ENCODE measurements at places on chromosomes 2 and 18. TPM values are rescaled to one million over a fixed set of nuclear protein-coding genes. Genes with fewer than 3 reads are reported as not detected.
A peak's percentile ranks its signal among the peaks of the same experiment; 100 is the strongest.

DNA sequence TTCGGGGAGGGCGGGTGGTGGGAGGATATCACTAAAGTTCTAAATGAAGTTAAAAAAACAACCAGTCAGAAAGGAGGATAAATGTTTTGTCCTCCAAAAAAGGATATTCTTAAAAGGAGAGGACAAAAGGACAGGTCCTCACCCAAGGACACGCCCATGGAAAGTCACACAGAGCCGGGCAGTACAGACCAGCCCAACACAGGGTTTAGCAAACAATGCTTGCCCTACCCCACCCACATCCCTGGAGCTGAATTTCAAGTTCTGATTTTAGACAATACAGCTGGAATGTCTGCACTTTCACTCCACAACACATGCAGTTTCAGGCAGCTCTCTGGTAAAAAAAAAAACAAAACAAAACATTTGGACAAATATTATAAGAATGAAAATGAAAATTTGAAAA lies 67.9 kb downstream of the SLC9A4 start:
- no peak for DNase-seq

The GNLY gene
- total RNA-seq: not detected

GRCh38 chr2:120226316-120226715 lies 3.1 kb upstream of the TMEM185B start:
- no peak for DNase-seq

The EPHA4 gene
- total RNA-seq: 51.2 TPM

DNA sequence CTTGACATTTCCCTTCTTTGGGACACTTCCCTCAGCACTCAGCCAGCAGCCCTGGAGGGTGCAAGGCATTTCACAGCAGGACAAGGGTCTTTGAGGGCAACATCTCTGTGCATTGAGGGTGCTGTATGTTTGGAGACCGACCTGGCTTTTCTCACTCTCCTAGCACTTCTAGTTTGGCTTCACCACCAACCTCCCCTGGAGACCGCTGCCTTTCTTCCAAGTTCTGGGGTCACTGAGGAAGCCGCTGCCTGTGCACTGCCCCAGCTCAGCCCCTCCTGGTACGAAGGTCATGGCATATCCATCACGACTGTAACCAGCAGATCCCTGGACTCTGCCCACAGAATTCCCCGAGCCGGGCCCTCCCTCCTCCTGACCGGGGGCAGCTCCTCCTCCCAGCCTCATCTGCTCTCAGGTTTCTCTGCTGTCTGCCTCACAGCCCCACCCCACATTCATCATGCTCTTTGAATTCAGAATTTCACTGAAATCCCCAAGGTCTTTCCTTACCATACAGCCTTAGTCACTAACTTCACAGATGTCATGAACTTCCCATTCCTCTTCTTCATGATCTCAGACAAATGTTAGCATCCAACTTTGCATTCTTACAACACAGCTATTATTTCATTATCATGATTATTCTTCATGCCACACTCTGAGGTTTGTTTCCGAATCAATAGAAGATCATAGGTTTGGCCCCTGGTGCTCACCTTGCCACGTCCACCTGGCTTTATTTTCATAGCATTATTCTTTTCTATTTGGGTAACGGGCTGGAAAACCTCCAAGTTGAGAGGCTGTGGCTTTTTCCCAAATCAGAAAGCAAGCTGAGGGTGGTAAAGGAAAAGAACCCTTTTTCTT lies 113.0 kb upstream of the COPS8 start:
- DNase-seq: peak; percentile 87

The TMEM247 gene
- not detected for total RNA-seq

The UGT1A8 gene
- not detected for total RNA-seq

GRCh38 chr2:95234286-95234785 lies 27.0 kb downstream of the ZNF892 start:
- DNase-seq: no peak

The ERICH2 gene
- total RNA-seq: 0.79 TPM

GRCh38 chr2:70513738-70514137 lies 39.9 kb downstream of the TGFA start:
- DNase-seq: peak; percentile 4

The CLK1 gene
- 215 TPM for total RNA-seq

GRCh38 chr2:136001131-136001530 lies 15.7 kb upstream of the DARS1 start:
- DNase-seq: no peak

The RGPD8 gene
- total RNA-seq: 26.2 TPM

The ZBTB7C gene
- total RNA-seq: 6.3 TPM

DNA sequence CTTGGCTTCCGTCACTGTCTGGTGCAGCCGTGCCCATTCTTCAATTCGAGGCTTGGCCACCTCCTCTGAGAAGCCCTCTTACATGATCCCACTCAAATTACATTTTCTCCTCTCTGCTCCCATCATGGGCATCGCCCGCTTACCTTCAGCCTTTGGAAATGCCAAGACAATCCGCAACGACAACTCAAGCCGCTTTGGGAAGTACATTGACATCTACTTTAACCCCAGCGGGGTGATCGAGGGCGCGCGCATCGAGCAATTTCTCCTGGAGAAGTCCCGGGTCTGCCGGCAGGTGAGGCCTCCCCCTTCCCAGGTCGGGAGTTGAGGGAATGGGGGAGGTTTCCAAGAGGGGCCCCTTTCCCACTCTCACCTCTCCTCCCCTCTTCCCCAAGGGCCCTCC lies 38.3 kb downstream of the MYO7B start:
- DNase-seq: no peak

The LYG2 gene
- 16.5 TPM for total RNA-seq

The CACNB4 gene
- 16.3 TPM for total RNA-seq

GRCh38 chr18:24293254-24293653 lies 104.4 kb downstream of the OSBPL1A start:
- no peak for DNase-seq

The CNOT9 gene
- total RNA-seq: 32.5 TPM

The SLC30A3 gene
- 0.10 TPM for total RNA-seq

The ALLC gene
- not detected for total RNA-seq

DNA sequence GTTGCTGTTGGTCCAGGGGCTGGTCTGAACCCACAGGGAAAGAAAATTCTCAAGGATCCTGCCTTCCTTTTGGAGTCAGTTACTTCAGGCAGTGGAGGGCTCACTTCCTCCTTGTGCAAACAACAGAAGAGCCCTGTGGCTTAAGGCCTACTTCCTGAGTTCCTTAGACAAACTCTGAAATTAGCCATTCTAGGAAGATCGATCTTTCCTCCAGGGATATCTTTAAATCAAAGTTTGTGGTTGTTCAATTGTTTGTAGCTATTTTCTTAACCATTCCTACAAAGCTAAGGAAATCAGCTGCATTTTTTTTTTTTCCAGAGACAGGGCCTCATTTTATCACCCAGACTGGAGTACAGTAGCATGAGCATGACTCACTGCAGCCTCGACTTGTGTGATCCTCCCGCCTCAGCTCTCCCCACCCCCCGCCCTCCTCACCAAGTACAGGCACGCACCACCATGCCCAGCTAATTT lies 156.0 kb downstream of the TANC1 start:
- DNase-seq: no peak

- no peak for DNase-seq
Observed at GRCh38 chr2:60490441-60490840, 63.0 kb downstream of the BCL11A start.

The GAREM2 gene
- 2.5 TPM for total RNA-seq

The CYBRD1 gene
- 184 TPM for total RNA-seq

DNA sequence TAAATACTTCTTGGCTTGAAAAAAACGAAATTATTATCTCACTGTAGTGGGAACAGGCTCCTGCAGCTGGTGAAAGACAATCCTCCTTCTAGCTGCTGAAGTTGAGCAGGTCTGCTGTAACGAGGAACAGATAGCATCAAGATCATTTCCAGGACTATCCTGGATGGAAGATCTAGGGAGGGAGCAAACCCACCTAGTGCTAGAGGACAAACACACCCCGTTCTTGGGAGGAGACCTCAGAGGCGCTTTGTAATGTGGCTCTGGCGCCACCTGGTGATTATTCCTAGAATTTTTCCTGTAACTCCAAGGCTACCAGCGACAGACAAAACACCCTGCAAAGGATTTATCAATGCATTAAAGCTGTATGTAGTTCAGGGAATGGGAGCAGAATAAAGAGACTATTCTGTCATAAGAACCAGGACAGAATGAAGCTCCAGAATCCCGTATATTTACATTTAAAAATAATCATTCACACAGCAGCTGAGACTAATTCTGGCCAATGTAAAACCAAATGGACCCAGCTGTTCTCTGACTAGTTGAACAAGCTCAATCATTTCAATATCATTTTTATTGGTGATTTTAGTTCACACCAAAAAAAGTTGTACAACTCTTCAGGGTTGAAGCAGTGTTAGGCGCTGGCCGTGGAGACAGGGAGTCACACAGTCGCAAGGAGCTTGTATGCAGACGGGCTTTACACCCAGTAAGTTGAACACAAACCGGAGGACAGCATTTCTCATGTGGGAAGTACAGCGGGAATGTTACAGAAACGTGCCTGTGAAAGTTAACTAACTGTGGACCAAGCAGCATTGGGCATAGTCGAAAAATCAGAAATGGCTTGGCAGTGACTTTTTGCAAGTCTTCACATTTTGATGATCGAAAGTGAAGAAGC lies 290.3 kb downstream of the TRIB2 start:
- peak; percentile 74 for DNase-seq

GRCh38 chr2:146124741-146125140 lies 1604.8 kb upstream of the ZEB2 start:
- no peak for DNase-seq

DNA sequence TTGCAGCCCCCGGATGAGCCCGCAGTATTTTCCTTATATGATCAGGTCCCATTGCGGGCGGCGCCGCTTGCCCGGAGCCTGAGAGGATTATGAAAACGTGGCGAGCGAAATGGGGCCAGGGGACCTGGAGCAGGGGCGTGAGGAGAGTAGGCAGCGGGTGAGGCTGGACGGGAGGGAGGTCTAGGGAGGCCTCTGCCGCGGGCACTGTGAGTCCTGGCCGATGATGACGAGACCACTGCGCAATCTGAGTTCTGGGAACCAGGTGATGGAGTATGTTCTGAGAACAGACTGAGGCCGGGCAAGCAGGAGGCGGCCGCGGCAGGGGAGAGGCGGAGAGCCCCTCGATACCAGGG lies 790 bp upstream of the ACAA2 start:
- DNase-seq: peak; percentile 21

DNA sequence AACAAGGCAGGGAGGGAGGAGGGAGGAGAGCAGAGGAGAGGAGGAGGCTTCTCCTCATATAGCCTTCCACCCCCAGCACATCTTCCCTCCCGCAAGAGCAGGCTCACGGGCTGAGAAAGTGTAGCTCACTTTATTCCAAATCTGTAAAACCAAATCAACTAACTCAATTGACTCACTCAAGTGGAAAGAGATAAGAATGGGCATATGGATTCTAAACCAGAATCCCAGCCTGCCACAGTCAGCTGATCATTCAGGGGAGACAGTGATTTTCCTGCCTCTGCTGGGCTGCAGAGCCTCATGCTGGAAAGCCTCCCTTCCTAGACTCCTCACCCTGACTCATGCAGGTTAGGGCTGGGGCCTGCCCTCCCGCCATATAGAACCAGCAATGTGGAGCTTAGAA lies 4.2 kb upstream of the TWSG1 start:
- no peak for DNase-seq

The UPP2 gene
- not detected for total RNA-seq

- DNase-seq: no peak
Observed at GRCh38 chr2:240407090-240407489, 28.4 kb upstream of the GPC1 start.

The ABCB11 gene
- 0.79 TPM for total RNA-seq

GRCh38 chr2:217975626-217976025 lies 27.2 kb downstream of the TNS1 start:
- no peak for DNase-seq

The MAP3K19 gene
- not detected for total RNA-seq

DNA sequence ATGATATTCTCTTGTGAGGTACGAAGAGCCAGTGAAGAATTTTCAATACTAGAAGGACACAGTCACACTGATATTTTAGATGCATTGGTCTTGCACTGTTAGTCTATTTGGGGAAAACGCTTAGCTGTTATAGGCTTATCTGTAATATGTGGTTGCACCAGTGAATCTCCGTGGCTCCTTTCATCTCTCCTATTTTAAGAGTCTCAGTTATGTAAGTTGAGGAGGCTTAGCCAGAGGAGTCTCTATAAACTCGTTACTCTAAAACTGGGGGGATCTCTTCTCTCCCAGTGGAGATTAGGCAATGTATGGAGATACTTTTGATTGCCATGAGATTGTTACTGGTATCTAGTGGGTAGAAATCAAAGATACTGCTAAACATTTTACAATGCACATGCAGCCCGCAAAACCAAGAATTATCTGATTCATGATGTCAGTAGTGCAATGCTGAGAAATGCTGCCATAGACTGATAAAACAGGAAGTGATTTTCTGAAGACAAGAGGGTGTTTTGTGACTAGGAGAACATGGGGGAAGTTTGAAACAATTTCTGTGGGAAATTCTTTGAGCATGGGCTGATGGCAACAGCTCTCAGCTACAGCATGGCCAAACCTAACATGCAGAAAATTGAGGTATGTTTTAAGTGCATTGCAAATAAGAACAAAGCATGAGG lies 339.1 kb downstream of the SOX11 start:
- DNase-seq: no peak

DNA sequence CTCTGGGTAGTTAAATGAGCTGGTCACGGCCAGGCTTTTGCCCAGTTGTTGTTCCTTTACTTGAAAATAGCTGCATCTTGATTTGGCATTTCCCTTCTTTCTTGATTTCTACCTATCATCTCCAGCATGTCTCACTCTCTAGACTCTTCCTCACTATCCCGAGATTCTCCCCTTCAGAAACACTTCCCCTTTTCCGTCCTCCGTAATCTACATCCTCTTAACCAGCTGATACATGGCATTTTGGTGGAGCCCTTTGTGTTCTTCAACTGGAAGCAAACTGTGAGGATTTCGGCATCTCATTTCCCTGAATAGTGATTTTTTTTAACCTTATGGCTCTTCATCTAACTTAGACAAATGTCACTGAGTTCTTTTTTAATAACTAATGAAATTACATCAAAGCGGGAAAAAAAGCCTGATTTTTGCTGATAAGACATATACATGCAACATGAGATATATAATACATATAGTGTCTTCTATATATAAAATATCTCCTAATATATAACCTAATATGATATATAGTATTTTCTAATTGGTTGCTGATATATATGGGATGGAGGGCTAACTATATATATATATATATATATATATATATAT lies 220.2 kb upstream of the RASGRP3 start:
- no peak for DNase-seq

The ARHGAP28 gene
- 42.6 TPM for total RNA-seq

The SP5 gene
- 1.8 TPM for total RNA-seq

The FLACC1 gene
- total RNA-seq: 2.9 TPM

The LIMS3 gene
- total RNA-seq: 5.9 TPM

The ATAD2B gene
- 46.8 TPM for total RNA-seq

GRCh38 chr2:163649080-163649479 lies 86.7 kb downstream of the FIGN start:
- no peak for DNase-seq

Data from skin of body (tissue), 3 donors.